ENCODE measurements at places on chromosomes 2 and 18.

DNA sequence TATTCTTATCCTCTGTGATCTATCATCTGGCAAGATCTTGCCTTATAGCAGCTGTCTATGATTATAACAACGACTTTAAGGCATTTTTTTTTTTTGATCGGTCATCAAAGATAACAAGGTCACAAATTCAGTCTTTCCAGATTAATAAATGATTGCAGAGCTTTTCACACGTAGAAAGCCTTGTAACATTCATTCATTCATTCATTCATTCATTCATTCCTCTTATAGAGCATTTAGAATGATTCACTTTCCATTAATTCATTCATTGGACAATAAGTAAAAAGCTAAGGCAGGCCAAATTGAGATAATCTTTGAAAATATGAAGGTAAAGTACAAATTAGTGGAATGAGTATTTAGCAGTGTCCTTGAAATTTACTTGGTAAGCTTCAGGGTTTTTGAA is 223.7 kb downstream of the NUP35 start:
- no peak for DNase-seq

- DNase-seq = no peak
Observed at GRCh38 chr2:23390152-23390551, 5.2 kb downstream of the KLHL29 start.

DNA sequence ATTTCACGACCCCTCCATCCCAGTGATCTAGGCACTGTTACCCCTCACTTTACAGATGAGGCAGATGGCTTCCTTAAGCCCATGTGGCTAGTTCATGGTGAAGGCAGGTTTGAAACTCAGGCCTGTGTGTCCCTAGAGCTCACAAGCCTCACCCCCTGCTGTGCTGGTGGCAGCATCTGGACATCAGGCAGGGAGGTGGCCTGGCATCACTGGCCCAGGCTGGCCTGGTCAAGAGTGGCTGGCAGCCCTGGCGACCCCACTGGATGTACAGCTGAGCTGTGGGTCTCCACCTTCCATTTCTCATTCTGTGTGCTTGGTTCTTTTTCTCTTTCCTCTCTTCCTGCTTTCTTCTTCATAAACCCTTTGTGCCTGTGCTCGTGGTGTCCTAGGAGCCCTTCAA is 56.3 kb downstream of the BOLA3 start:
- DNase-seq = no peak

DNA sequence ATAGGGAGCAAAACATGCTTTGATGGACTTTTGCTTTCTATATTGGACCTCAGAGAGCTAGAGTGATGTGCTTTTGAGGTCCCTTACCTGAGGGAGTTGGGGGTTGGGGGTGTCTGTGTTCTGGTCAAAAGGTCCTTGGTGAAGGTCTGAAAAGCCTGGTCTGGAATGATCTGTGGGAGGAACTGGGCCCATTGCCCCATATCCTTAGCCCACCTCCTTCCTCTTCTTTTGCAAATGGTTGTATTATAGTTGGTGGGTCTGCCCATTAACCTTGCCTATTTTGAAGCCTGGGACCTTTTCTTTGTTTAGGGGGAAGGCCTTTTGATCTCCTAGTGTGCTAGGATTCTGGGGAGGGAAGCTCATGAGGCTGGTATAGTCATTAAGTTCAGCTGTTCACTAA is 88.7 kb downstream of the FMNL2 start:
- no peak for DNase-seq

DNA sequence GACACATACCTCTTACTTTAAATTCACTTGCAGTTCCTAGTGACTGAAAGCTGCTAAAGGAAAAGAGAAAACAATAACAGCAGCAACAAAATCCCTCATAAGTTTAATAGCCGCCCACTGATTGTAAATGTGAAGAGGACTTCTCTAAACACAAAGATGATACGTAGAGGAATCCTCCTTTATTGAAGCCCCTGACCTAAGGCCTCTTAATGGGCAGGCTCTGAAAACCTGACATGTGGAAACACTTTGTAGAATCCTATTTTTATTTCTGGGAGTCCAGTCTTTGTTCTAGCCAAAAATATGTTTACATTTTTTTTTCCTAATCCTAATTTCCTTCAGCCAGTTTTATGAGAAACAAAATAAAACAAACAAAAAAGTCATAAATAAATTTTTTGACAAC is 1277.7 kb upstream of the CELF4 start:
- DNase-seq = no peak

All from AG10803 (cell line).